ENCODE measurements at places on chromosomes 6 and 20.

DNA sequence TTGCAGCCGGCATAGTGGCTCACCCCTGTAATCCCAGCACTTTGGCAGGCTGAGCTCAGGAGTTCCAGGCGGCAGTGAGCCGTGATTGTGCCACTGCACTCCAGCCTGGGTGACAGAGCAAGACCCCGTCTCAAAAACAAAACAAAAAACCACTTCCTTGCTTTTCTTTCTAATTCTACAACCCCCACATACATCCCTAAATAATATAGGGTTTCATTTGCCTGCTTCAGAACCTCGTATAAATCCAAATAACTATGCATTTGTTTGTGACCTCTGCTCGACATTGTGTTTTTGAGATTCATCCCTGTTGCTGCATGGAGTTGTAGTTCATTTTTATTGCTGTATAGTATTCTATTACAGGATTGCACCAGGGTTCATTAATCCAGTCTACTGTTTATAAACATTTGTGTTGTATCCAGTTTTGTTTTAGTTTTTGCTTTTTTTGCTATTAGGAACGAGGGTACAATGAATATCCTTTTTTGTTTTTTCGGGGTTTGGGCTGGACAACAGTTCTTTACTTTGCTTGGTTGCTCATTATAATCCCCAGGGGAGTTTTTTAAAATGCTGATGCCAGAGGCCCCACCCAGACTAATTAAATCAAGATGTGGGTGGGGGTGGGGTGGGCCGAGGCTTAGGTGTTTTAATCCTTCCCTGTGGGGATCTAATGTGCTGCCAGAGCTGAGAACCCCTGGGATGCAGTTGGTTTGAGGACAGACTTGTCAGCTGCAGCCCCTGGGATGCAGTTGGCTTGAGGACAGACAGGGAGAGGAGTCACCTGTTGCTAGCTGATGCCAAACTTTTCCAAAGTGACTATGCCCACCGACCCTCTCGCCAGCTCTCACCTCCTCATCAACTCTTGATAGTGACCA, 2.4 kb upstream of the SNAI1 start:
- no peak for DNase-seq

DNA sequence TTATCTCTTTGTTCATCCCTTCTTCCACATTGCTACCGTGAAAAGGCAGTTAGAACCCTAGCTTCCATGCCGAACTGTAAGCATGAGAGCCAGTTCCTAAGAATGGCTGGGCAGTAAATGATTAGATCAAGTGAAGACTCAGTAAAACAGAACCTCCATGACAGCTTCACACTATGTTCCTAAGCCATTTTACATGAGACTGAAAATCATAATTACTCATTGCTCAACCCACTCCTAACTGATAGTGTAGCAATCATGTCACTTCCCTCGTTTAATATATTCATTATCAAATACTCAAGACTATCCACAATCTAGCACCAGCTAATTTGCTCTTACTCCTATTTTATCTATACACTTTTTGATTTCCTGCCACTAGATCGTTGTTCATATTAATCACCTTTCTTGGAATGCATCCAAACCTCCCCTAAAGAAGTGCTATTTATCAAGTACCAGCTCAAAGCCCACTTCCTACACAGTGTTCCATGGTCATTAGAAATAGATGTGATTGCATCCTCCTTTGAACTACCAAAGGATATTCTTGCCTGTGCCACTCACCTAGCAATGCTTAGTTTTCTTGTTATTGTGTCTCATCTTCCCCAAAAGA, 6.0 kb downstream of the TMEM30A start:
- no peak for DNase-seq

DNA sequence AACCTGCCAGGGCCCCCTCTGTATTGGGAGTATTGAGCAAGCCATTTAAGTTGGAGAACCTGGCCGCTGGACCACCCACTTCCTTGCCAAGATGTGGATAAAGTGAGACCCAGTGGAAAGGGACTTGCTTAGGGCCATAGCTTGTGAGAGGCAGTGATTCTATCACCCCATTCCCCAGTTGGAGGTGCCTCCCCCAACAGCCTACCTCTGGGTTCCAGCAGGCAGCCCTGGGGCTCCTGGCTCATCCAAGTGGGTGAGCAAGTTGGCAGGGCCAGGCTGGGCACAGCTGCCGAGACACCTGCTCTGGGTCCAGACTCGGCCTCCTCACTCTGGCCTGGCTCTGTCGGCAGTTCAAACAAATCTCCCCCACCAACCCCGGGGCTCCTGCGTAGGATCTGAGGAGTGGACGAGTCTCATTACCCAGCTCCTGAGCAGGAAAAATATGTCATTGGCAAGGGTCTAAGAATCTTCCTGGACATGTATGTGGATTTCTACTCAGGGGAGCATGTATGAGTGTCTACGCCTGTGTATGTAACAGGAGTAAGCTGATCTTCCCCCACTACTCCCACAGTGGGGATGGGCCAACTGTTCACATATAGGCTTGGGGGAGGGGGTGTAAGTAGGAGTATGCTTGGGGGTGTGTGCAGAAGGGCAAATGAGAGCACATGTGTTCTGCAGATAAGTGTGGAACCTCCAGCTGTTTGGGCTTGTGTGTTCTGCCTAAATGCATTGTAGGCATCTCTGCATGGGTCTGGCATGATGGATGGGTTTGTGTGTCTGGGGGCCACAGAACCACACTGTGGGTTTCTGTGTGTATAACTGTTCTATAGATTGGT, 1.9 kb downstream of the ID1 start:
- no peak for DNase-seq

GRCh38 chr20:43507150-43508080, at the start of gene L3MBTL1:
Gene L3MBTL1, plus strand, starts transcription at chr20:43507697. Its CDS starts 5,807 bp downstream, at chr20:43513504.
- no peak for DNase-seq

DNA sequence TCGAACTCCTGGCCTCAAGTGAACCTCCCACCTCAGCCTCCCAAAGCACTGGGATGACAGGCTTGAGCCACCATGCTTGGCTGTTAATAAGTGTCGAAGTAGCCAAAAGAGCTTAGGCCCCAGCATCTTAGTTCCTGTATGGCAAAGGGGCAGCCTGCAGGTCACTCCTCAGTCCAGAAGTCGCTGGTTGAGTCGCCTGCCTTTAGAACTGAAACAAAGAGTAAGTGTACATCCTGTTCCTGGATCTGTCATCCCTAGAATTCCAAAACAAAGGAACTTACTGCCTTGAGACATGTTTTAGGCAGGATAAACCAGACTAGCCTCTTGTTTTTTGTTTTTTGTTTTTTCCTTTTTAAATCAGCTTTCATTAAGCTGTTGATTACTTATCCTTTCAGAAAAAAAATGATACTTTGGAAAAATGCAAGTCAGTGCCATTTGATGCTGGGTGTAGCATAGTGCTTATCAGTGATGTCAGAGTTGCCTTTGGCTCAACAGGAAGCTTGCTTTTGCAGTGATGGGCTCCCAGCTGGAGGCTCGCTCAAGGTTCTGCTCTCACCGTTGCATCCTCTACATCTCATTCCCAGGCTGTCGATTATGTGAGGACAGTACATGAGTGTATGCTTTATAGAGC, 9.0 kb downstream of the ACTR5 start:
- no peak for DNase-seq

GRCh38 chr6:33082702-33083101, 6.9 kb downstream of the HLA-DPB1 start:
- DNase-seq: no peak
